ENCODE measurements at places on chromosomes 5 and 9.

DNA sequence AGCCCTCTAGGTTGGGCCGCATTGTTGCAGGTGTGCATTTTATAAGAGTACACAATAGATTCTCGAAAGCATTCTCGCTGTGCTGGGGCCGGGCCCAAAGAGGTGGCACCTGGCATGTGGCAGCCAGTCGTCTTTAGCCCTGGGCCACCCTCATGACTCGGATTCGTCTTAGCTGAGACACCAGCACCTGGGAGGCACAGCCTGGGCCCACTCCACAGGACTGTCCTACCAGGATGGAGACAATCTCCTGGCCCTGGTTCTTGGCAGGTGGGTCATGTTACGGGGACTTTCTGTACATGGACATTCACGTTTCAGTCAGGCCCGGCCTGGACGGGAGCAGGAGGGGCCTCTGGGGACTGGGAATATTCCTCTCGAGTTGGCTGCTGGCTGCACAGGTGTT lies 212.5 kb downstream of the FANCC start:
- DNase-seq = no peak

DNA sequence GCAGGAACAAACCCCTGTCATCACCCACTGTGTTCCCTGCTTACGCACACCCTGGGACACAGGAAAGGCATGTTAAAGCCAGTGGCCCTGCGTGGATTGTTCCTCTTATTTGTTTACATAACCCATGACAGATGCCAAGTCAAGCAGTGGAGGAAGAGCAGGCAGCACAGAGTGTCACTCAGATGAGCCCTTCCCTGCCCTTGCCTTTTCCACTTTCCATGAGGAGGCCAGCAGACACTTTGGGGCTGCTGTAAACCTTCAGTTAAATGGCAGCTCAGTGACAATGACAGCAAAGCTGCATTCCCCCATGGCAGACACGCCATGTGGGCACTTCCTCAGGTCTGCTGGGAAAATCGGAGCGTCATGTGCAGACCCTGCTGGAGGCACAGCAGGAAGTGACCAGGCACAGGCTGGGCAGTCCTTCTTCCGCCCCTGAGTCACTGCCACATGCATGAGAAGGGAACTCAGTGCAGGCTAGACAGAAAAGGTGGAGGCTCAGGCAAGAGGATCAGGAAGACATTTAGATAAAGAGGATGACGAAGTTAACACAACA lies 216.8 kb upstream of the PIK3R1 start:
- DNase-seq = no peak

DNA sequence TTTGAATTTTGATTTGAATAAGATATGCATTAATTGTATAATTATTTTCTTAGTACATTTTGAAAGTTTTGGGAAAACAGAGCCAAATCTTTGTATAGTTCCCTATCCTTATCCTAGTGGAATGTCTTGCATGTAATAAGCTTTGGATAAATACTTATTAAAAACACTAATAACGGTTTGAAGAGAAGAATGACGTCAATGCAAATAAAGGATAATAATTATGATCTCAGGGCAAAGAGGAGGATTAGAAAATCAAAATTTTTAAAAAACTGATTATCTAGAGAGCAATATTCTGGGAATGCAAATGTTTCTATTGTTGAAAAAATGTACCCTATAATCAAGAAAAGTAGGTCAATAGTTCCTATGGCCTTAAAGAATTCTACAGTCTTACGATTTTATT lies 22.1 kb downstream of the TYRP1 start:
- DNase-seq = no peak

- no peak for DNase-seq
These were observed 88.2 kb upstream of the OSMR start for GRCh38 chr5:38757451-38758245.

GRCh38 chr9:120876842-120877240 lies at the start of gene PHF19:
PHF19 (minus strand) TSS chr9:120877188; CDS start chr9:120874741, 2,447 bp downstream.
- no peak for DNase-seq

Data from fibroblast of skin of abdomen (primary cell).